ENCODE measurements at places on chromosomes 6 and 20.

DNA sequence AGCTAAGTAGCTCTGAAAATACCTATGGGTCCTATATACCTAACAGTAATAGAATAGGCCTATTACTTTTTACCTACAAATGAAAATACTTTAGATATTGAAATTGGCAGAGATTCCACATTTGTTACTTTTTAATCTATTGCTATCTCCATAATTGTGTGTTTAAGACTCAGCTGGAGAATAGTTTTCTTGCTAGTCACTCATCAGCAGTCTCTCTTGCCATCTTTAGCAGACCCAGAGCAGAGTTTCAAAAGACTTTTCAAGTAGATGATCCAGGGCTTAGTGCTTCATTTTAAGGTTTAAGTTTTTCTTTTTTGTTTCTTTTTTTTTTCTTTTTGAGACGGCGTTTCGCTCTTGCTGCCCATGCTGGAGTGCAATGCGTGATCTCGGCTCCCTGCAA lies 12.9 kb downstream of the ANKS1A start:
- no peak for DNase-seq

DNA sequence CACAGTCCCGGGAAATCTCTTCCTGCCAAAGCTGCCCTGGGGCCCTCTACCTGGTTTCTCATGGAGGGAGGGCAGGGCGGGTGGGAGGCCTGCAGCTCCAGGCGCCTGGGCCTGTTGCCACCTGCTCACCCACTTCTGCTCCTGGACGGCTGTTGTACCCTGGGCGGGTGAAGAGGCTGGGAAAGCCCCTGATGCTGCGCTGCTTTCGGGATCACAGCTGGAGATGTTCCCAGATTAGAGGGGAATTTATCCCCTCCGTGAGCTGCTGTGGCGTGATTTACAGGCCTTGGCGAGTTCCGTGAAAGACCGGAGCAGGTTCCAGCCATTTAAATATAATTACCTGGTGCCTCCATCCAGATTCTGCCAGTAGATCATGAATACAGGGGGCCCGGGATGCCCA lies 12.3 kb upstream of the VSTM2L start:
- no peak for DNase-seq

DNA sequence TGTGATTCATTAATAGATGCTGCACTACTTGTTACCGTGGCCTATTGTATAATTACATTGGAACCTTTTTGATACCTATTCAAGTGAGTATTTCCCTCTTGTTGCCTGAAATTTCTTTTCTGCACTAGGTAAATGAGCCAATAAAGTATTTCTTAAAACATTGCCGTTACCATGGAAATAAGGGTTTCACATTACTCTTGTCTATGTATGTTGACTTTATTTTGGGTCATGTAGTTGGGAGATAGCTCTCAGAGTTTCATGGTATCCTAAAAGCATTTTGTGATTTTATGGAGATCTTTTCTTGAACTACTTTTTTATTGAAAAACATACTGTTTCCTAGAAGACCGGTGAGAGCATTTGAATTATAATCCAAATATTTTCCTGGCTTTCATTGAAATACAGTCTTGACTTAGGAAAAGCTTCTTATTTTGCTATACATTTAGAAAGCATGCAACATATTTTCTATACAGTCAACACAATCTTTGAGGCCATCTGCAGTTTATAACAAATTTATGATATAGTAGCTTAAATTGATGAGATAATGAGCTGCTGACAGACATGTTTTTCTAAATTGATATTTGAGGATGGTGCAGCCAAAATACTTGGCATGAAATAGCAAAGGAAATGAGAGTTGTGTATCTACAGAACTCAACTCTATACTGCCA lies 650.4 kb downstream of the RFPL4B start:
- no peak for DNase-seq

DNA sequence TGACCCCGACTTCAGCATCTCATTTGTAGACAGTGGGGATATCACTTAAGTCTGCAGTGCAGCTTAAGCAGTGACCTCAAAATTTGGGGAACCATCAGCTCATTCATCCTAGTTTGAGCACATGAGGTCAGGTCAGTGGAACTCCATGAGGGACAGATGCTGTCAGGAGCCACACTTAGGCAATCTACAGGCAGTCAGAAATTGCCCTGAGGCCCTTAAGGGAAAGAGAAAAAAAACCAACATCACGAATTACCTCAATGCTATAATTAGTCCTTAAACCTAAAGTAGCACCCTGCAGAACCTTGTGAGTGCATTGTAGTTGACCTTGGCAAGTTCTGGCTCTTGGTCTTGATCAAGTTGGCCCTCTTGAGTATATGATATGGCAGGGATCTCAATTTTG lies 21.1 kb downstream of the TMEM74B start:
- DNase-seq: no peak

GRCh38 chr6:134875367-134875766 lies 74.5 kb downstream of the ALDH8A1 start:
- DNase-seq: no peak
